ENCODE measurements at places on chromosomes 12 and 14.

- no peak for DNase-seq
Observed at GRCh38 chr14:62768753-62769152, 276.5 kb downstream of the KCNH5 start.

DNA sequence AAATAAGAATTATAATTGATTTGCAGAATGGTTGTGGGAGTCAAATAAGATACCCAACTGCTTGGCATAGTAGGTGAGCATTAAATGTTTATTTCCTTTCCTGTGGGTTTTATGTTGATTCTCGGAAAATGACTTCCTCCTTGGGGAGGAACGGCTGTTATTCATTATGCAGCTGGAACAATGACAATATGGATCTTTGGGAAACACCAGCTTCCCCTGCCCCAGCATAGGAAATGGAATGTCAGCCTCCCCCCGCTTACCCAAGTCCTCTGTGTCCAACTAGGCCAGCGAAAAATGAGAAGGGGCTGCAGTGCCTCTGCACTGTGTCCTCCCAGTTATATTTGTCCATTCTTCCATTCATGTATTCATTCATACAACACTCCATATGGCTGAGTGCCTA, 11.7 kb upstream of the CCDC177 start:
- no peak for DNase-seq

- no peak for DNase-seq
Observed at GRCh38 chr14:99122521-99123125, 149.4 kb downstream of the BCL11B start.

- no peak for DNase-seq
Observed at GRCh38 chr14:104001003-104001402, 58.7 kb upstream of the RD3L start.

- no peak for DNase-seq
Observed at GRCh38 chr12:113143959-113144358, 5.6 kb upstream of the CFAP73 start.

GRCh38 chr14:53865711-53866110, 90.9 kb downstream of the BMP4 start:
- DNase-seq = no peak

GRCh38 chr12:67854351-67854750, 134.9 kb upstream of the IFNG-AS1 start:
- DNase-seq = no peak

DNA sequence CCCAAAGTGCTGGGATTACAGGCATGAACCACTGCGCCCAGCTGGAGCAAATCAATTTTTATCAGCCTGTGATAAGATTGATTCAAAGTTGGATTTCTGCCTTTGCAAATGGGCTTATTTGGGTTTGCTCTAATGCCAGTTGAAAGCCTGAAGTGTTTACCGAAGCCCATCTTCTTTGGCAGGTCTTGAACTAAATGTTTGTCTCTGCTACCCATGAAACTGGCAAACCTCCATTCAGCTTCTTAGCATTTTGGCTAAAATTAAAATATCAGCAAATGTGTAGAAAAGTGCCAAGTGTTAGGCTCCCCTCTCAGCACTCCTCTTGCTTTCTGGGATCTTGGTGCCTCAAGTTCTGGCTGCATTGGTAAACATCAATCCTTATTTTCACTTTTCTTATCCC, 61.5 kb downstream of the MGAT4C start:
- no peak for DNase-seq

DNA sequence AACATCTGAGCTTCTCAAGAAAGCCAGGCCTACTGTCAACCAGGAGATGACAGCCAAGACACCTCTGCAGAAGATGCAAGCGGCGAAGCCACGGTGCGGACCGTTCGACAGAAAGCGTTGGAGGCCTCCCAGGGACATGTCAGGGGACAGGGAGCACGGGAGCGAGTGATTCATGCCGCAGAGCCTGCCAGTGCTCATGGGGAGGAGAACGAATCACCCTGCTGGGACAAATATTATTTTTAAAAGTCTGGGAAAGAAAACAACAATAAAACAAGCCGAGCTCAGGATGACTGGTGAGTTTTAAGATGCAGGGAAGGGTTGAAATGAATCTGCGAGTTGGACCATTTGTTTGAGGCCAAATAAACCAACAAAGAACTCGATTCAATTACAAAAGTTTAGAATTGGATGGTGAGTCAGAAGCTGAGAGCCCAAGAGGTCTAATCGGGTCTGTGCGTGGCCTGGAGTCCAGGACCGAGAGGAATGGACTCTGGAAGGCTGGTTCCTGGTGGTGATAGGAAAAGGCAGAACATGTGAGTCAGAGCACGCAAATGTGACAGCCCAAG, 91.0 kb downstream of the RBM19 start:
- DNase-seq = no peak

DNA sequence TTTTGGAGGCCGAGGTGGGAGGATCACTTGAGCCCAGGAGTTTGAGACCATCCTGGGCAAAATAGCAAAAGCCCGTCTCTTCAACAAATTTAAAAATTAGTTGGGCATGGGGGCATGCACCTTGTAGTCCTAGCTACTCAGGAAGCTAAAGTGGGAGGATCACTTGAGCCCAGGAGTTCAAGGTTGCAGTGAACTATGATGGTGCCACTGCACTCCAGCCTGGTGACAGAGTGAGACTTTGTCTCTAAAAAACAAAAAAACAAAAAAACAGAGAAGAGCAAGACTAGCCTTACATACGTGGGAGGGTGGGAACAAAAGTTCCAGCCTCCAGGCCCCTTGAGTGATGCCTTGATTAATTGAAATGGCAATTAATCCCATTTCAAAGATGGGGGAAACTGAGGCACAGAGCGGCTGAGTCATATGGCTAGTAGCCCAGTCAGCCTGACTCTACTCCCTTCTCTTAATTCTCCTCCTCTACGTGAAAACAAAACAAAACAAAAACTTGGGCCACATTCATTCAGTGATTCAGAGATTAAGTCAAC, 3.3 kb upstream of the FAM222A start:
- DNase-seq = no peak

DNA sequence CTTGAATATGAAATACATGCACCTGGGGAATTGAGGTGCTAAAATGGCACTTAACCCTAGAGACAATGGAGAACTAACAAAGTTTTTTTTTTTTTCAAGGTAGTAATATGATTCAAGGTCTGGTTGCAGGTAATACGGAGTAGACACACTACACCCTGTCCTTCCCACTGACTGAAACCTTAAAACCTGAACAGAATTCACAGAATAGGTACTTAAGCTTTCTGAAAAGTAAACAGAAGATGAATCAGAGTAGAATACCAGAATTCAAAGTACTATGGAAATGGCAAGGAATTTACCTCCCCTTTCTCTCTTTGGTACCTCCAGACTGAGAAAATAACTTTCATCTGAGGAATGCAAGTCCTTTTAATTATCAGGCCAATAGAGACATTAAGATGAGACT, 87.2 kb downstream of the PAPLN start:
- peak; percentile 31 for DNase-seq

DNA sequence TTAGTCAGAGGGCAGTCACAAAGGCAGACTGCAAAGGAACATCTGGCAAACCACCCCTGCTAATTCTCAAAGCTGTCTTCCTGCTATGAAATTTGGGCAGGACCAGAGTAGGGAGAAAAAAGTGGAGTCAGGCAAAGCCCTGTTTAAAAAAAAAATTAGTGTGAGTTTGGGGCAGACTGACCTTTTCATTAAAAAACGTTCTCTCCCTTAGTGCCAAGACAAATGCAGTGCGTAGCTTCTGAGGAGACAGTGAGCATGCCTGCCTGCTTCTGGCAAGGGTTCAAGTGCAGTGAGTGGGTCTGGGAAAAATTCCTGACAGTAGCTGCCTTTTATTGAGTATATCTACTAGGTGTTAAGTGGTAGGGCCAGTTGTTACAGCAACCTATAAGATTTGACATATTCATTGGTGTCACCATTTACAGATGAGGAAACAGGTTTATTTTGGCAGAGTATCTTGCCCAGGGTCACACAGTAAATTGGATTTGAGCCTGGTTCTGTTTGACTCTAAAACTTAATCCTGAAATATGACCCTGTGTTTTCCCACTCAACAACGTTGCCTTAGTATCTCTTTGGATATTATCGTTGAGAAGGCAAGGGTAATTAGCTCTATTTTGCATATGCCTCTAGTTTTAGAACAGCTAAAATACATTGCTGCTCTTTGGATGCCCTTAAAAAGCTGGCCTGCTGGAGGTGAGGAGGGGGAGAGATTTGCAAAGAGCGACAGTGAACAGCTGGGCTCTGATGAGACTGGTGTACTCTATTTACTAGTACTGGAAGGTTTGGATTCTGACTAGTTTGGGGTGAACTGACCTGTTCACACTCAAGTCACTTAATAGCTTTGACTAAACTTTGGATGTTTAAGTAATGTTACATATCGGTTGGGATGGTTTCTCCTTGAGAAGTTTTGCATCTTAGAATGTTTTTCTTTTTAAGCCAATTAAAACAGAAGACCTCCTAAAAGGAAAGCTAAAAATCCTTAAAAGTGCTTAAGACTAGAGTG, 72.8 kb downstream of the PAPOLA start:
- no peak for DNase-seq

DNA sequence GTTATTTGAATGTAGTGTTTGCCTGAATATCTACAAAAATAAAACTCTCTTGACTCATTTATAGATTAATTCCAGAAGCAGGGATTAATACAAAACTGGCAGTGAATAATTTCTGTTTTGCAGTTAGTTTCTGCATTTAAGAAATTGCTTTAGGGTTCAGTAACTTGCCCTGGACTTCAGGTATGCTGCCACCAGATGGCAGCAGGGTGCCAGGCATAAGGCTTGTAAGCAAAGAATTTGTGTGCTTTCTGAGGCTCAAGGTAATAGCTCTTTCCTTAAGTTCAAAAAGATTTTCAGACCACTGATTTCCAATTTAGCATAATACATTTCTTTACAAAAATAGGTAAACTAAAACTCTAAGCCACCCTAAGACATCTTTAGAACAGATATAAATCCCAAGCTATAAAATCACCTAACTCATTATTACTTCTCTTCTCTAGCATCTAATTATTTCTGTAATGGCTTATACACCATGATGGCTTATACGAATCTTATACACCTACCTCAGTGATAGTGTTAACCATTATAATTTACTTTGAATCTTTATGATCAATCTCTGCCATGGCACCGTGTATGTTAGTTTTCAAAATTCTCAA, 398.3 kb downstream of the APAF1 start:
- no peak for DNase-seq

GRCh38 chr12:127479256-127479655, 787.7 kb upstream of the TMEM132C start:
- DNase-seq = no peak

- DNase-seq = peak; percentile 29
Observed at GRCh38 chr12:9391815-9392214, 183.6 kb upstream of the PZP start.

DNA sequence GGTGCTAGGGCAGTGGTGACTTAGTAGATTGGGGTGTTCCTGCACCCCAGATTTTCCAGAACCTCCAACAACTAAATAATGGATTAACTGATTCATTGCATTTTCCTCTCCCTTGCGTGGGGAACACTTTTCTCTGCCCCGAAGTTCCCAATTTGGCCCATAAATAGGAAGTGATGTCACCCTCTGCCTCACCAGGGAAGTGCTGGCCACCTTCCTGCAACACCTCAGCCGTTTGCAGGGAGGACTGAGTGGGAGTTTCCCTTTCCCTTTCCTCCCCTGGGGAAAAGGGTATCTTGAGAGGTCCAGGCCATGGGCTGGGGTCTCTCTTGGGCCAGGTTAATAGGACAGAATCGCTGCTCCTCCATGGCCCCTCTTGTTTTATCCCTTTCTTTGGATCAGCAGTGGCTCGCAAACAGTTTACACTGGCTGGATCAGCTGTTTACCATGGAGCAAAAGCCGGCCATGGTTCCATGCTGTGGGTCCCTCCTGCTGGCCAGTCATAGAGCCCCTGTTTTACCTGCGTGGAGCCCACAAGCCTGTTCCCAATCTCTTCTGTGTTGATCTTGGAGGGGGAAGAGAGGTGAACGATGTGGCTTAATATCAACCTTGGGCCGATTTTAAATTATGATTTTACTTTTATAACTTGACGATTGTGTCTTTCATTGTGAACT, 91.6 kb upstream of the VRK1 start:
- no peak for DNase-seq

- no peak for DNase-seq
Observed at GRCh38 chr12:94621662-94622359, 28.5 kb downstream of the TMCC3 start.

DNA sequence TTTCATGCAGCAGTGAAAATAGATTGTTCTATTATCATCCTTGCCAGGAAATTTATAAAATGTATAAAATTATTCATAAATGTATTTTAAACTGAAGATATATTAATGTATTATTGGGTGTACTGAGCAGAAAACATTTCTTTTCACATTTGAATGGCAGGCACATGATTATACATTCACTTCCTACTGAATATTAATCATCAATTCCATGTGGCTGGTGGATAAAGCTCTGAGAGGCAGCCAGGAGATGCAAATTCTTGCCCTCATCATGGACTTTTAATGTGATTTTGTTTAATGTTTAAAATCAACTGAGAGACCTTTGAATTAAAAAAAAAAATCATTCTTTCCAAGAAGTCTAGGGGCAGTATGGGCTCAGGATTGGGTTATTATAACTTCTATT, 40.8 kb downstream of the ANO6 start:
- no peak for DNase-seq

GRCh38 chr12:113329022-113329790, 5.7 kb downstream of the SLC8B1 start:
- DNase-seq = no peak

DNA sequence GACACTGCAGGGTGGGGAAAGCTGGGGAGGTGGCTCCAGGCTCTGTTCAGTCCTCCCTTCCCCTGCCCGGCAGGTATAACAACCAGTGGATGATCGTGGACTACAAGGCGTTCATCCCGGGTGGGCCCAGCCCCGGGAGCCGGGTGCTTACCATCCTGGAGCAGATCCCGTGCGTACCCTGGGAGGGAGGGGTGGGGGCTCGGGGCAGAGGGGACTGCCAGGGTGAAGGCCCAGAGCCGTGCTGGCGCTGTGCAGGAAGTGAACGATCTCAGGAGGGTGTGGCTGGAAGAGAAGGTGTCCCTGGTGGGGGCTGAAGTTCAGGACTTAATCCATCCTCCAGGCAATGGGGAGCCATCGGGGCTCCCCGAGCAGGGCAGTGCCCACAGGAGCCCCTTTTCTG, 18.9 kb downstream of the SDS start:
- DNase-seq = no peak

DNA sequence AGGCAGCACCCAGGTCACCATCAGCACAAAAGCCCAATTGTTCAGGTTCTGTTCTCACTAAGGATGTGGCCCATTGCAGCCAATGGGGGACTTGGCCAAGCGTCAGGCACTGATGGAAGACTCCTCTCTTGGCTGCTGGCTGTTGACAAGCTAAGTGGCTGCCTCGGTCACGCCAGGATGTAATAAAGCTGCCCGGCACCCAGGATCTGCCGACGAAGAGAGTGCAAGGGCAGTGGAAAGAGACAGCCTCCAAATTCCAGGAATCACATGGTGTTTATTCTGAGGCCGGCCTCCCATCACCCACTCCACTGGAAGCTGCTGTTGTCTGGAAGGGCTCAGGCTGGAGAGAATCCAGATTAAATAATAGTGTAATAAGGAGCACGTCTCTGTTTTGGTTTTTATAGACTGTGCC, 451.8 kb upstream of the TBX3 start:
- DNase-seq = no peak

DNA sequence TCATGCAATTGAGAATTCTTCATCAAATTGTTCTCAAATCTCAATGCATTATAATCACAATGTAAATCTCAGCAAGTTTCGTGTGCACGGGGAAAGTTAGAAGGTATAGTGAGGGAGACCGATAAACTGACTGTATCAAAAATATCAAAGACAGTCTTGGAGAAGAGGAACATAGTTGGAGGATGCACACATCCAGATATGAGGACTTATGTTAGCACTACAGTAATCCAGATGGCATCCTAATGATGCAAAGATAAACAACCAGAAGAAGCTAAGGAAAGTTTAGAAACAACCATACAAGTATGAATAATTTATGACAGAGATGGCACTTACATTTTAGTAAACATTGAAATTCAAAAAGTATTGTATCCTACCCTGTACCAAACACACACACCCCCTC, 760.1 kb downstream of the RPS29 start:
- no peak for DNase-seq
